ENCODE measurements at places on chromosomes 1 and 21.

GRCh38 chr1:86478416-86479156, 9.9 kb downstream of the CLCA1 start:
- no peak for DNase-seq

GRCh38 chr1:22418312-22418711, 33.3 kb upstream of the ZBTB40 start:
- no peak for DNase-seq

DNA sequence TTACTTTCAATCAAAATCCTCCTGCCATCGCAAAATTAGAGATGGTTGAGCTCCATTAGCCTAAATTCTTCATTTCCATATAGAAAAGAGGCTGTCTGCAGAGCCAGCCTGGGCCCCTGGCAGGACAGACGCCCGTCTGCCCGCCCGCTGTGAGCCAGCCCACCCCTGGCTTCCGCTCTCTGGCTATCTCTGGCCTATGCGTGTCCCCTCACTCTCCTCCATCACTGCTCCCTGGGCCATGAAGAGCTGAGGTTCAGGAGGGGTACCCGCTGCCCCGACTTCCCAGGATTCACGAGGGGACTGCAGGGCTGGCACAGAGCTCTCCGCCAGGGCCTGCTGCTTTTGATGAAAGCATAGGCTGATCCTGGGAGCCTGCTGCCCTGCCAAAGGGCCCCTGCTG, 117.6 kb downstream of the CASZ1 start:
- no peak for DNase-seq

GRCh38 chr1:111285879-111286278, 4.8 kb upstream of the CHIA start:
- no peak for DNase-seq

- DNase-seq, result no peak
These were observed 42.8 kb downstream of the PRKCZ start for GRCh38 chr1:2093055-2093454.

- DNase-seq, result no peak
These were observed 80.2 kb downstream of the COLGALT2 start for GRCh38 chr1:183957216-183957830.

DNA sequence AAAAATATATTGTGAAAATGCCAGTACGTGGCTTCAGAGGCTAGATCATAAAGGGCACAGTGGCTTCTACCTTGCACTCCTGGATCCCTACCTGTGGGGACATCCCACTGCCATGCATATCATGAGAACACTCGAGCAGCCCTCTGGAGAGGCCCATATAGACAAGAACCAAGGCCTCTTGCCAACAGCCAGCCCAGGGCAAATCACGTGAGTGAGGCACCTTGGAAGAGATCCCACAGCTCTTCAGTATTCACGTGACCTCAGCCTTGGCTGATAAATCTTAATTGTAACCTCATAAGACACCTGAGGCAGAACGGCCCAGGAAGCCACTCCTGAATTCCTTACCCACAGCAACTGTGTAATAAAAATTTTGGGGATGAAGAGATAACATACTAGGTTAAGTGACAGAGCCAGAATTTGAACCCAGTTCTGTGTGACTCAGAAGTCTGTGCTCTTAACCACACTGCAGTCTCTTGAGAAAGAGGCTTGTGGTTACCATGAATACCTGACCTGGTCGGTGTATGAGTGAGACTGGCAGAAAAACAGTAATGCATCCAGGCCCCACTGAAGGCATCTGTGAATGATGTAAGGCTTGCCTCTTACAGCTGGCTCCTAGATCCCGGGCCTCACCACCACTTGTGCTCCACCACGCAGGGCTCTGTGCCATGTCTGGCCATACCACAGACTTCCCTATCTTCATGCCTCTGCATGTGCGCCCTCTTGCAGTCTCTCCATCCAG, 6.9 kb upstream of the A3GALT2 start:
- no peak for DNase-seq

GRCh38 chr1:231861541-231862481, 235.2 kb downstream of the DISC1 start:
- DNase-seq, result no peak

GRCh38 chr21:45550522-45551210, 8.4 kb upstream of the SLC19A1 start:
- DNase-seq, result no peak

- no peak for DNase-seq
These were observed 30.0 kb upstream of the SDE2 start for GRCh38 chr1:226029093-226029496.

GRCh38 chr1:154657556-154657955, 49.6 kb upstream of the ADAR start:
- no peak for DNase-seq

GRCh38 chr1:61444288-61444687, 280.7 kb downstream of the TM2D1 start:
- DNase-seq, result no peak

GRCh38 chr1:218686761-218687160, 341.6 kb downstream of the TGFB2 start:
- DNase-seq, result no peak

DNA sequence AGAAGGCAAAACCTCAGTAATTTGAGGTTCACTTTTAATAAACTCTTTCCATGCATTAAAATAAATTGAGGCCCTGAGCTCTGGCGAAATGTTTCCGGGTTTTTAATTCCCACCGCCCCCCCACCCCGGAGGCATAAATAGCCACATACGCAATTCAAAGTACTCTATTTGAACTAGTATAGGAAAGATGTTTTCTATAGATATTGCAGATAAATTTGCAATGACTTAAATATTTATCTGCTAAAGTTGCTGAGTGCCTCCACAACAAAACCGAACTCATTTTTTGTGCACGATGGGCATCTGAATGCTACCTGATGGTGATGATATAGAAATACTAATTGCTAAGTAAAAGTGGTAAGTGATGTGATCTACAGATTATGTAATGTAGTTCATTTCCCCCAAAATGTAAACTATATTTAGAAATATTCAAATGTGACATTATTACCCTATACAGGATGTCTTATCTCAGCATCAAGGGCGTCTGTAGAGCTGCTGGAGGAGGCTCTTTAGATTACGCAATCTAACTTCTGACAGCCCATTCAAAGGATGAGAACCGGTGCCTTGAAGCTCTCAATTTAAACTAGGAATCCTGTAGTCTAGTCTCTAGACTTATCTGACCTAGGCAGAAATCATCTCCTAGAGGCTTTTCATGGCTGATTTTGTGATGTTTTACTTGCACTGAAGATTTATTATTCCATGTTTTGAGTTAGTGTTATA, 8.5 kb downstream of the IRF2BP2 start:
- no peak for DNase-seq

DNA sequence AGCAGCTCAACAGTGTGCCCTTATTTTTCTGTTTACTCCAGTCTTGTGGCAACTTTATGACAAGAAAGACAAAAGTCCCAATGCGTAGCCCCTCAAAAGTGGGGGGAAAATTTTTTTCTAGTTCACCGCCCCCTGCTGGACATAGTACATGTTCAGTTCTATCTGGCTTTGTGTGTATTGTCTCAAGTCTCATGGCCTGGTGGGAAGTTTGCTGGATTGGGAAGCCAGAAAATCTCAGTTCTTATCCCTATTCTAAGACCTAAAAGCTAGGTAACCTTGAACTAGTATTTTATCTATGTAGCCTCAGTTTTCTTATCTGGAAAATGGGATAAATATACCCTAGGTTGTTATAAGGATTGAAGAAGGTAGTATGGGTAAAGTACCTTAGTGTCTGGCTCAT, 55.8 kb upstream of the LDLRAP1 start:
- DNase-seq, result no peak

DNA sequence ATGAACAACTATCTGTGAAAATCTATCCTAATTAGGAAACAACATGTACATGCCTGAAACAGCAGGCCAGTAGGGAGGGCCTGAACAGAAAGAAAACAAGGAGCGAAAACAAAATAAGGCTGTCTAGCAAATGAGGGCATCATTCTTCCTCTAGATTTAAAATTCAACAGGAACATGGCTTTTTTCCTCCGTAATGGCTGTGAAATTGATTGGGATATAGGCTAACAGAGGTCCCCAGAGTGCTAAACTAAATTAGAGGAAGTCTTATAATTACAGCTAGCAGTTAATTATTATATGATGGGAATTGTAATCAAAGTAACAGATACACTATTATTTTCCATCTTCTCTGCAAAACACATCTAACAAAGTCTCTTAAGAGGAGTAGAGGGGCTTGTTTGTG, 51.7 kb upstream of the TIAM1 start:
- DNase-seq, result no peak

GRCh38 chr21:41211060-41211805, 43.3 kb downstream of the BACE2 start:
- DNase-seq, result no peak

DNA sequence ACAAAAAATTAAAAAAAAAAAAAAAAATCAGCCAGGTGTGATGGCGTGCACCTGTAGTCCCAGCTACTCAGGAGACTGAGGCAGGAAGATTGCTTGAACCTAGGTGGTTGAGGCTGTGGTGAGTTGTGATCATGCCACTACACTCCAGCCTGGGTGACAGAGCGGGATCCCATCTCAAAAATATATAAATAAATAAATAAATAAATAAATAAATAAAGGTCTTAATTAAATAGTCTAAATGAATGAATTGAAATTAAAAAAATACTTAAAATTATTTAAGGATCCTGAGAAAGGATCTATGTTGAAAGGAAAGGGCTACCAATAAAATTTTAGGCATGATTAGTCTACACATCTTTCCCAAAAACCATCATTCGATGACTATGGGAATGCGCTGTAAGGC, 67.4 kb upstream of the HP1BP3 start:
- no peak for DNase-seq

DNA sequence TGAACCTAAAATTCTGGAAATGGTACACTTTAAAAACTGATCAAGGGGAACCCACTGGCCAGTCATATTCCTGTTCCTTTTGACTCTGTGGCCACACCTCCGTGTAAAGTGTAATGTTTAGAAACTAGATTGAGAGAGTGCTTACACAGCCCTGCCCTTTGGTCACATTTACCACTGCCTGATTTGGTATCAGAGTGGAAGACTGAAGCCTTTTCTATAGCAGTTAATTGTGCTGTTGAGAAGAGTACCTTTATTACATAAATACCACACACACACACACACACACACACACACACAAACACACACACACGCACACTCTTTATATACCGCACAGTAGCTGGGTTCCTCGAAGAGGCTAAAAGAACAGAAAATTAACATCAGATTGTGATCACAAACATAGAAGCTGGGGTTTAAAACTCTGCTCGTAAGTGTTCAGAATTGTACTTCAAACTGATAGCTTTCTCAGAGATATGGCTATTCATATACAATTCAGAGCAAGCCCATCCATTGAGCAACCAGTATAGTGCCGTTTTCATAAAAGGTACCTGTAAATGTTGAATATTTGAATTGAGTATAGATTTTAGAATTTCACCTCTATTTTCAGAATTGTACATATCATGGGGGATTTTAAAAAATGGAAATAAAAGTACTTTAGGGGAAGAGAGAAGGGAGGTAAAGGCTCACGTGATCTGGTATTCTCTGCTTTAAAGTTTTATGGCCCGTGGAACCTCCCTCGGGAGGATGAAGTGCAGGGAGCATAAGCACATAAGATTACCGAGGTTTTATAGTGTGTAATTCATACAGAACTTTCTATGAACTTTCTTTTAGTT, 37.5 kb downstream of the CAMTA1 start:
- DNase-seq, result no peak

- no peak for DNase-seq
These were observed 60.8 kb upstream of the RNF11 start for GRCh38 chr1:51175278-51175677.

DNA sequence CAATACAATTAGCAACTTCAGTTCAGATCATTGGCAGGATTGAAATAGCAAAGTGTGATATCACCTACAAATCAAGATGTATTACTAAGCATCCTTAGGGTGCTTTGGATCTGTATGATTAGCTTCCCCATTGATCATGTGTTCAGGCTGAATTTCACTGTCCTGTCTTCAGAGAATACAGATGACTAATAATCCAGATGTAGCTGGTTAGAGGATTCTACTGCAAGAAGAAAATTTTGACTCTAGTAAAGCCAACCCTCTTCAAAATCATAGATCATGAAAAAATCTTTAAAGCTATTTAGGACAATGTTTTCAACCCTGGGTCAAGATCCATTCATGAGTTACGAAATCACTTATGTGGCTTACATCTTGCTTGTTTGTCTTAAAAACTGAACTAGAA, 184.4 kb downstream of the PTGER3 start:
- DNase-seq, result no peak

GRCh38 chr1:218895064-218895587, 278.6 kb upstream of the LYPLAL1 start:
- no peak for DNase-seq

DNA sequence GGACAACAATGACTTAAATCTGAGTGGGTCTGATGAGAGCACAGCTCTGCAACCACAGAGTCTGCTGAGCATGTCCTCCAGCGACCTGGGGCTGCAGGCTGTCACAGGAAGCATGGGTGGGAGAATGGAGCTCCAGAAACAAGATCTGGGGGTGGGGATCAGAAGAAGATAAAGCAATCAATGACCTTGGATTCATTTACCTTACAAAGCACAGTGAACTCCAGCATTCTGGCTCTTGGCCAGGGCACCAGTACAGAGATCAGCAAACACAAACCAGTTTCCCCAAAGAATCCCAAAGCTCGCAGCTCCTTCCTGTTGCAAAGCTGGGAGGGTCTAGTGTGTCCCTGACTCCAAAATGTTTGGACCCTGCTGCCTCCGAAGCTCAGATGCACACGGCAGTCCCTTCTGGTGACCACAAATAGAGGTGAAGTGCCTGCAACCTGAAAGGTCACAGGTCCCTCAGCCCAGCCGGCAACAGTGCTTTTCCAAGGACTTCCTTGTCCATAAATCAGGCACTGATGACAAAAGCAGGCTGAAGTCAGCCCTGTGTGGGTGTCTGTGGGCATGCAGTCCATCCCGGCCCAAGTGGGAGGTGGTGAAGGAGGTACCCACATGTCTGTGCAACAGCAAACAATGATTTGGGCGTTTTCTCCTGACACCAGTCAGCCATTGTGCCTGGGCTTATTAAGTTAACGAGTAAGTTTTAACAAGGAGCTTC, 76.1 kb downstream of the SH3BGR start:
- no peak for DNase-seq

GRCh38 chr21:34554227-34554626, 42.2 kb upstream of the KCNE1 start:
- DNase-seq, result no peak

- no peak for DNase-seq
These were observed 37.7 kb upstream of the IGSF5 start for GRCh38 chr21:39707316-39707715.

- DNase-seq, result no peak
These were observed 882 bp downstream of the VPS13D start for GRCh38 chr1:12230549-12231275.

GRCh38 chr21:42040411-42041180, 30.4 kb upstream of the ZBTB21 start:
- DNase-seq, result peak; percentile 20

DNA sequence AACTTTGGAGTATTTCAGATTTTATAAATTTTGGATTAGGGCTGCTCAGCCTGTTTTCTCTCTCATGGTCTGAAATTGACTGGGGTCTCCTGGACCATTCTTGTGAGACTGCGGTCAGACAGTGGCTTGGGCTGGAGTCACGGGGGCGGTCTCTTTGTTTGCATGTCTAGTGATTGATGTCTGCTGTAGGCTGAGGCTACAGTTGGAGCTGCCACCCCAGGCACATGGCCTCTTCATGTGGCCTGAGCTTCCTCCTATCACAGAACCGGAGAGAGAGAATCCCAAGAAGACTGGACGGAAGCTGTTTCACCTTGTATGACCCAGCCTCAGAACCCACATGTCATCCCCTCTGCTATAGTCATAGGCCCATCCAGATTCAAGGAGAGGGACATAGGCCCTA, 96.1 kb downstream of the NID1 start:
- no peak for DNase-seq

- DNase-seq, result no peak
These were observed 28.8 kb upstream of the DIPK1A start for GRCh38 chr1:92989936-92990583.
